ENCODE measurements at places on chromosomes 2 and 18.

DNA sequence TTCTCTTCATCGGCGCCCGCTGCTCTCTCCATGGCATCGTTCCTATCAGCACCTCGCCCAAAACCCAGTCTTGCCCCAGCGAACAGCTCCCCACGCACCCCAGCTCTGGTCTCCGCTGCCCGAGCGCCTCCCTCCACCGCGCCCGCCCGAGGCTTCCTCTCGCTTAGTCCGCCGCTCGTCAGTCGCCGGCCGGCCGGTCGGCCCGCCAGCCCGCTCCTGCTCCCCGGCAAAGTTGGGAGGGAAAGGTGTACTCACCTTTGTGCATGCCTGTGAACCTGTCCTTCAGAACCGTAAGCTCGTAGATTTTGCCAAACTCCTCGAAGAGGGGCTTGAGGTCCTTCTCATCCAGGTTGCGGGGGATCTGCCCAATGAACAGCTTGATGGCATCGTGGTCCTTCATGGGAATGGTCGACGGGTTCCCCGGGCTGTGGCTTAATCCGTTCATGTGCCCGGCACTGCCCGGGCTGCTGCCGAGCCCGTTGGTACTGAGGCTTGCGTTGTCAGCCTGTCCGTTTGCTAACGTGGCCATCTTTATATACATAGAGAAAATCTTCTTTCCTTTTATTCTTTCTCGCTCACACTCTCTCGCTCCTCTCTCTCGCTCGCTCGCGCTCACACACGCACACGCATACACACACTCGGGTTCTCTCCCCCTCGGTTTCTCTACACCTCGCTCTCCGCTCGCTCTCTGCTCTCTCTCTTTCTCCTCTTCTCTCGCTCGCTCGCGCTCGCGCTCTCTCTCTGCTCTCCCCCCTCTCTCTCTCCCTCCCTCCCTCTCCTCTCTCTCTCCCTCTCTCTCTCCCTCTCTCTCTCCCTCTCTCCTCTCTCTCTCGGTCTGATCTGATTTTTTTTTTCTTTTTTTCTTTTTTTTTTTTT is at the start of gene CELF4:
Gene CELF4 (minus strand): TSS at position 698 of the 876 bp plus-strand sequence.
- no peak for DNase-seq

DNA sequence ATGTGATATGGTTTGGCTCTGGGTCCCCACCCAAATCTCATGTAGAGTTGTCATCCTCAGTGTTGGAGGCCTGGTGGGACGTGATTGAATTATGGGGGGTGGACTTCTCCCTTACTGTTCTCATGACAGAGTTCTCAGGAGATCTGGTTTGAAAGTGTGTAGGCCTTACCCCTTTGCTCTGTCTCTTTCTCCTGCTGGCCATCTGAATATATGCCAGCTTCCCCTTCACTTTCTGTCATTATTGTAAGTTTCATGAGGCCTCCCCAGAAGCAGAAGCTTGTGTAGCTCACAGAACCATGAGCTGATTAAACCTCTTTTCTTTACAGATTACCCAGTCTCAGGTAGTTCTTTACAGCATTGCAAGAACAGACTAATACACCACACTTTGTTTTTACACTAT is 222.3 kb downstream of the DOK6 start:
- no peak for DNase-seq

- DNase-seq: no peak
Observed at GRCh38 chr2:217063238-217063755, 203.4 kb upstream of the TNP1 start.

- no peak for DNase-seq
Observed at GRCh38 chr18:6741786-6742185, 12.3 kb downstream of the ARHGAP28 start.

GRCh38 chr18:8657050-8657820 is 48.0 kb downstream of the RAB12 start:
- no peak for DNase-seq

DNA sequence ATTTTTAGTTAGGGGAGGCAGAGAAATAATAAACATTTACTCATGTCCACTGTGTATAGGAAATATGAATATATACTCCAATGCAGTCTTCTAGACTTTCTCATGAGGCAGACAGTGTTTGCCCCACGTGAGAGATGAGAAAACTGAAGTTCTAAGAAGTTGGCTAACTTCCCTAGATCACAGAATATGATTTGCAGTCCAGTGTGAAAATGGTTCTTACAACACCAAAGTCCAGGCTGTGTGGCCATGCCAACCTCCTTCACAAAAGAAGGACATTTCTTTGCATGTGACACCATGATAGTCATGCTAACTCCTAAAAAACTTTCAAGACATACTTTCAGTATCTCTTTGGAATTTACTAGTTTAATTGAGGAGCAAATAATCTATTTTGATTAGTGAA is 143.7 kb downstream of the IRS1 start:
- DNase-seq: no peak

DNA sequence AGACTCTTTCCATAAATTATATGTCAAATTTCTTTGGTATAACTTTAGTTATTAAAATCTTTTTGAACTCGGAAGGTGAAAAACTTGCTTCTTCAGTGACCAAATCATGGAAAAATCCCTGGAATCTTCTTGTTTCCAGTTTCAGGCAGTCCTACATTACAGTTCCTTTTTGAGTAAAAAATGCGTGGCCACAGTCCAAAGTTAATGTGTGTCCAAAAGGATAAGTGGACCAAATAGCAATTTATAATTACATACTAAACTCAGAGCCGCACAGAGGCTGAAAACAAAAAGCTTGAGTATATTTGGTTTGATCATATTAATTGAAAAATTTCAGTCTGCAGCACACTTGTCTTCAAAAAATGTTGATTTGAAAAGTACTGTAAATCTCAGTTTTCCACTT is 28.4 kb upstream of the DYNC2LI1 start:
- no peak for DNase-seq

GRCh38 chr2:239805043-239805329 is 220.2 kb downstream of the NDUFA10 start:
- DNase-seq: peak; percentile 3

- DNase-seq: no peak
Observed at GRCh38 chr2:54599914-54600313, 123.5 kb upstream of the EML6 start.
